Chondrocyte (in vitro differentiated cells): ENCODE measurements at places on chromosomes 7 and 10. TPM values are rescaled to one million over a fixed set of nuclear protein-coding genes. Genes with fewer than 3 reads are reported as not detected.

- DNase-seq: no peak
Observed at GRCh38 chr10:29969255-29970011, 90.0 kb downstream of the JCAD start.

The CYP3A7 gene
- total RNA-seq: not detected in 3 replicates

The PPP3CB gene
- 59.4 to 61.1 TPM (median 60.5 TPM) in 3 replicates for total RNA-seq

The NSUN6 gene
- total RNA-seq: 3.3 to 6.9 TPM (median 4.6 TPM) in 3 replicates

DNA sequence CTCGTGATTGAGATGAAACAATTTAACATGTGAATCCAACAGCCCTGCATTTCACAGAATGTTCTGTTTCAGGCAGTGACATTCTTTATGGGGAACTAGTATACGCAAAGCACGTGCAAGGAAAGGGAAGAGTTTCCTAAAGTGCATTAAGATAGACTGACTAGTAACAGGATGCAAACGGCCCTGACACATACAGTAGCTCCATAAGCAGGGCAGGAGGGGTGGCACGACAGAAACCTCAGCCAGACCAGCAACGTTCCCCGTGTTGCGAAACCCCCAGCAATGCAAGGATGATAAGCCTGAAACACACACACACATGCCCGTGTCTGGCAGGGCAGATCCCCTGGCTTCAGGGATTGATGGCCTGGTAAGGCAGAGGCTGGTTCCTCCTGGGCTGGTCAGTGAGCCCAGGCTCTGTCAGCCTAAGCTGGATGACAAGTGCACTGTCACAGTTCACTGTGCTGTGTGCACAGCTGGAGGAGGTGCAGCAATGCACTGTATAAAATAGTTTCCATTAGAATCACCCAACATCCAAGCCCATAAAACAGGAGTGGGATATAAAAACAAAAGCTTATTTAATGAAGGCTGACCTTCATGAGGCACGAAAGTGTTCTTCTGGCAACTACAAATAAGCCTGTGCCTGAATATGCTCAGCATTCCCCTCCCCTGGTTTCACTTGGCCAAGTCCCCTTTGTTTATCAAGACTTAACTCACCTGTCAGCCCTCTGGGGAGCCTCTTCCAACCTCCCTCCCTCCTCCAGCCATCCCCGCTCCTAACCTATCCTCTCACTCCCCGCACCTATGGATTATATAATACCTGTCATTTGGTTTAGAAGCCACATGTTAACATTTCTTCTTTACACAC lies 88.8 kb downstream of the GSAP start:
- no peak for DNase-seq

The ADCYAP1R1 gene
- total RNA-seq: not detected in 3 replicates

The ZNF655 gene
- 38.8 to 45.3 TPM (median 41.6 TPM) in 3 replicates for total RNA-seq

The BBIP1 gene
- 22.2 to 26.4 TPM (median 25.0 TPM) in 3 replicates for total RNA-seq

The DUSP5 gene
- 4.8 to 9.7 TPM (median 8.7 TPM) in 3 replicates for total RNA-seq

GRCh38 chr7:143437578-143437977 lies 5.7 kb upstream of the TAS2R60 start:
- DNase-seq: no peak

The GNGT1 gene
- not detected in 3 replicates for total RNA-seq

DNA sequence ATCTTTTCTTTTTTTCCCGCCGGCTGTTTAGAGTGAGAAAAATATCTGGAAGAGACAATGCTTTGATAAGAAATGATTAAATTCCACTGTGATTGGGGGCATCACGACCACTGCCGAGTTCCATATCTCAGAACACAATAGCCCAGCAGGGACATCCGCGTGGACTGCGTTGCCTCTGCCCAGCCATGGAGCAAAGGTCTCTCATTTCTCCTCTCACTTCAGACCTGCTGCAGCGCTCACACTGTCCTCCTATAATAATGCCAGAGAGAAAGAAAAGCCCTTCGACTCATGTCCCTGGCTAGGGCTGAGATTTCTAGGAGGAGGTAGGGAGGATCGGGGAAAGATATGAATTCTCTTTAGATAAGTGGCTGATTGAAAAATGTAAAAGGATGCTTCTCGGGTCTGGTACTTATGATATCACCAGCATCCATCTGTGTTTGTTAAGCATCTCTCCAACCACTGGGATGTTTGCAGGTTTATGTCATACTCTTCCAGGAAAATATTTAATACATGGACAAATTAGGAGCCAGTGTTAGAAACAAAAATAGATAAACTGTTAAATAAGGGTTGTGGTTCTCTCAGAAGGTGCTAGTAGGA lies 472.9 kb upstream of the AKR1E2 start:
- no peak for DNase-seq

GRCh38 chr10:77587416-77587790 lies 50.2 kb downstream of the KCNMA1 start:
- no peak for DNase-seq

GRCh38 chr7:112970771-112971170 lies 115.9 kb downstream of the GPR85 start:
- DNase-seq: no peak

The WNT8B gene
- total RNA-seq: not detected in 3 replicates

The NUTM2B gene
- 0.36 to 0.63 TPM (median 0.37 TPM) in 3 replicates for total RNA-seq

The EGR2 gene
- 11.7 to 17.8 TPM (median 11.9 TPM) in 3 replicates for total RNA-seq

GRCh38 chr10:127942811-127943210 lies 35.9 kb downstream of the PTPRE start:
- DNase-seq: no peak

The ITGA8 gene
- total RNA-seq: 2.2 to 5.9 TPM (median 5.6 TPM) in 3 replicates

GRCh38 chr7:30178748-30179436 lies 44.1 kb downstream of the MTURN start:
- DNase-seq: no peak

DNA sequence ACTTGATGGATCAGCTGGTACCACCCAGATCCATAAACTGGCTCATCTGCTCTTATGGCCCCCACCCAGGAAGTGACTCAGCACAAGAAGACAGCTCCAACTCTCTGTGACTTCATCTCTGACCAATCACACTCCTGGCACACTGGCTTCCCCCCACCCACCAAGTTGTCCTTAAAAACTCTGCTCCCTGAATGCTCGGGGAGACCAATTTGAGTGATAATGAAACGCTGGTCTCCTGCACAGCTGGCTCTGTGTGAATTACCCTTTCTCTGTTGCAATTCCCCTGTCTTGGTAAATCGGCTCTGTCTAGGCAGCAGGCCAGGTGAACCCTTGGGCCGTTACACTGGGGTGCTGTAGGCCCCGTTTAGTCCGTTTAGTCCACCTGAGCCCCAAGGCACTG lies 23.4 kb upstream of the BNIP3 start:
- no peak for DNase-seq

- DNase-seq: no peak
Observed at GRCh38 chr10:20956843-20957242, 59.7 kb upstream of the NEBL start.

DNA sequence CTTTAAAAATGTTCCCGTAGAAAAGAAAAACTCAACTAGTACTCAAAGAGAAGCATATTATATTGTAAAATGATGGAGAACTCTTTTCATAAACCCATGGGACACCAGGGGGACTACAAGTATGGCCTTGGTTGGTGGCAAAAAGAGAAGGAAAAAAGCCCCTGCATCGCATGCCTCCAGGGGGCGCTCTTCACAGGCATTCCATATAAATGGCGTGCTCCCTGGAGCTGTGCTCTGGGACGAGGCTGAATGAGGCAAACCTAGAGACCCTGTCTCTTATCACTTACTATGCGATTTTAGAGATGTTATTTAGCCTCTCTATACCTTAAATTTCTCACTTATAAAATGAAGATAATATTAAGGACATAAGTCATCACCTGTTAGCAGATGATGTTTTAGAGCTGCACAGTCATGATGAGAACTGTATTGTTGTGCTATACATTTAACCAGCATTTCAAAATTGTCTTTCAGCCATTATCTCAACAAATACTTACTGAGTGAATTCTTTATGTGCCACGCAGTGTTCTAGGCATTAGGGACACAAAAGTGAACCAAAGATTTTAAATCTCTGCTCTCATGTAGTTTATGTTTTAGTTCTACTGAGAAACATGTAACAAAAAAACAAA lies 105.8 kb downstream of the ARHGAP21 start:
- no peak for DNase-seq
